ENCODE measurements at places on chromosomes 3 and 15.

DNA sequence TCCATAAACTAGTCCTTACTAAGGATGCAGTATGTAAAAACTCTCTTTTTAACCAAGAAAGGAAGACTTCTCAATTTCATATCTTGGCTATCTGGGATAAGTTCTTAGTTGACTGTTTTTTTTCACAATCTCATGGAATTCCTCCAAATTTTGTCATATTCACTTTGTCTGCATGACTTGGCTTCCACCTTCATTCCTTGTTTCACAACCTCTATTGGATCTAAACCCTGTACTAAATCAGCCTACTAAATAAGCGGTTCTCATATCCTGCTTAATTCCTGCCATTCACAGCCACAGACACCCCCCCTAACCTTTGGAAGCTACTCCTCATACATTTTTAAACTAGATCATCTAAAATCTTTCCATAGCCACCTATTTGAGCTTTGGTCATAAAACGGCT, 370.6 kb upstream of the NAALADL2 start:
- DNase-seq, result no peak

DNA sequence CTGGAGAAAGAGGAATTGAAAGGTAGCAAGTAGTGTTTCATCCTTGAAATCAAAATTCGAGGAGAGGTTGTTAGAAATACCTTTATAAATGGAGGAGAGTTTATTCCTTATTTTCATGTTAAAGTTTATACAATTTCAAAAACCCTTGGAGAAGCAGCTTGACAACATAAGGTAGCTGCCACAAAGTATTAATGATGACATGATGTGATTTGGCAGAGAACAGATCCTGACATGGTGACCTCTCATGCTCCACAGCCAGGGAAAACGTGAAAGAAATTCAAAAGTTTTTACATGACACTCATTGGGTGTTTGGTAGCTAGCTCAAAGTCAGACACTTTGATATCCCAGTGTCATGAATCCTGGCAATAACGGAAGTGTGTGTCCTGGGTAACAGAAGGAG, 320.8 kb downstream of the GBE1 start:
- DNase-seq, result no peak

DNA sequence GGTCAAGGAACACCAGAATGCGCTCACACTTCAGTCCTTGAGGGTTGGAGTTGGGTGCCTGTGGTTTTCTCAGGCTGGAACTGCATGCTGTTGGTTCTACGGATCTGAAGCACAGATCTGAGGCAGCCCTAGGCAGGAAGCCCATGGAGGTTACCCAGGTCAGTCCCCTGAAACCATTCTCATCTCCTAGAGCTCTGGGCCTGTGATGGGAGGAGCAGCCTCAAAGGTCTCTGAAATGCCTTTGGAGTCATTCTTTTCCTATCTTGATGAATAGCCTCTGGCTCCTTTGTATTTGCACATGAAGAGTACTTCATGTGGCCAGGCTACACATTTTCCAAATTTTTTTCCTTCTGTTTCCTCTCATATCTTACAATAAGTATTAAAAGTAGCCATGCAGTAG, 179.3 kb upstream of the UBE2E1 start:
- DNase-seq, result no peak

GRCh38 chr3:50652709-50653108, 22.0 kb upstream of the DOCK3 start:
- DNase-seq, result peak; percentile 74

GRCh38 chr3:30512576-30512975, 93.8 kb upstream of the TGFBR2 start:
- no peak for DNase-seq

DNA sequence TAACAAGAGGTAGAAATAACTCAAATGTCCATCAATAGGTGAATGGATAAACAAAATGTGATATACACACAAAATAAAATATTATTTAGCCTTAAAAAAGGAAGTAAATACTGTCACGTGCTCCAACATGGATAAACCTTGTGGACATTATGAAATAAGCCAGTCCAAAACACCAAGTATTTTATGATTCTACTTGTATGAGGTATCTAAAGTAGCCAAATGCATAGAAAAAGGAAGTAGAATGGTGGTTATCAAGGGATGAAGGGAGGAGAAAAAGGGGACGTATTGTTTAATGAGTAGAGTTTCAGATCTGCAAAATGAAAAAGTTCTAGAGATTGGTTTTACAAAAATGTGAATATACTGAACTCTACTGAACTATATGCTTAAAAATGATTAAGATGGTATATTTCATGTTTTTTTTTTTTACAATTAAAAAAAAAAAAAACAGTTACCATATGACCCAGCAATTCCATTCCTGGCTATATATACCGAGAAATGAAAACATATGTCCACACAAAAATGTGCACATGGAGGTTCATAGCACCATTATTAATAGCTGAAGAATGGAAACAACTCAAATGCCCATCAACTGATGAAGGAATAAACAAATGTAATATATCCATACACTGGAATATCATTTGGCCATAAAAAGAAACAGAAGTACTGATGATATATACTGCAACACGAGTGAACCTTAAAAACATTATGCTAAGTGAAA, 29.1 kb upstream of the MAP6D1 start:
- DNase-seq, result no peak

DNA sequence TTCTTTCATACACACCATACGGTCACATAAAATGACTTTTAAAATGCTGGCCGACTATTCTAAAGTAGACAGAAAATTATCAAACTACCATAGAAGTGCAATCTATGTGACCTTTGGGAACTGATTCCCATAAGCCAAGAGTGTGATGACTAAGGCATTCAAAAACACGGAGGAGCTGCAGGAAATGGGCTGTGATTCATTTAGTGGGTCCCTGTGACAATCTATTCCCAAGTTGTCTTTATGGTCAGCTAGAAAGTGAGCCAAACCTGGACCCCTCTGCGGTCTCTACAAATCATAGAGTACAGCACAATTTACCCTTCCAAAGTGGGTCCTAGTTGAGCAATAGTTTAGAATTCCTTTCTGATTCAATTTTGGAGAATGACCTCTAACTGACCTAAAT, 251.5 kb upstream of the CBLB start:
- no peak for DNase-seq

GRCh38 chr15:74179983-74180880, 6.7 kb downstream of the ISLR start:
- no peak for DNase-seq

DNA sequence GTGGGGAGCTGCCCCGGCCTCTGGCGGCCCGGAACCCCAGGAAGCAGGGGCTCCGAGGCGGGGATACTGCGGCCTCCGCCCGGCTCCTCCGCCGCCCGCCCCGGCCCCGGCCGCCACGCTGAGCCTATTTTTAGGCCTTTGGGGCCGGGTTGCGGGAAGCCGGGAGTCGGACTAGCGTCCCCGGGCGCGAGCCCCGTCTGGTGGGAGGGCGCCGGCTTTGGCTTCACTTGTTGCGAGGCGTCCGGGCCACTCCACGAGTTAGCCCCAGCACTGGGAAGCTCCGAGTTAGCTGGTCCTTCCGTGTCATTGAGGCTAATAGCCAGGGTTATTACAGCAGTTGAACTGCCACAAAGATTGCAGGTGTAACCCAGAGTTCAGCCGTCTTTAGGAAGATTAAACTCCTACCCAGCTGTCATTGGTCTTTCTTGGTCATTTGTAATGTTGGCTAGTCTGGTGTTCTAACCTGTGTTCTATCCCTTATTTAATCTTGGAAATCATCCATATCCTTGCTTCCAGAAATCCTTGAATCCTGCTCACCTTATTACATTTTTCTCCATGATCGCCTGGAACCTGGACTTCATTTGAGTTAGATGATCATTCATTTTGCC, 791 bp downstream of the GYG1 start:
- DNase-seq, result peak; percentile 41

Measured in KBM-7 (cell line).